Skin of body (tissue), 3 donors: ENCODE measurements at places on chromosomes 12 and 14. TPM values are rescaled to one million over a fixed set of nuclear protein-coding genes. Genes with fewer than 3 reads are reported as not detected.

KRT5 gene
- 1,515 TPM for total RNA-seq

CIROP gene
- total RNA-seq: not detected

GRCh38 chr12:123829561-123829960 is 67.5 kb downstream of the DNAH10 start:
- DNase-seq: no peak

BDKRB2 gene
- 2.7 TPM for total RNA-seq

DNA sequence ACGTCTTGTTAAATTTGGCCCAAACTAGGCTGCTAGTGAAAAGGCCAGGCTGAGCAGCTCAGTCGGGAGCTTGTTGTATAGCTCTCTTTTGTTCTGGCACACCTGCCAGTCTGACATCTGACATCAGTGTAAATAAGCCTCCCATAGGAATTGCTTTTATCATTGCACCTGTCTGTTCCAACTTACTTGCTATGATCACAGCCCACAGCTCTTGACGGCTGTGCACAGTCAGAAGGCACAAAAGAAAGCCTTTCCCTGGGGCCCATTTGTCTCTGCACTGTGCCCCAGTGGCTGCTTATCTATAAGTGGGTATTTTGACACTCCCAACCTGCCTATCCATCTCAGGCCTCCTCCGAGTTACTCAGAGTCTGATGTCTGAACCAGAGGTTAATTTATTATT is 324.5 kb downstream of the NUAK1 start:
- no peak for DNase-seq

GRCh38 chr12:15214851-15215601 is 6.2 kb downstream of the RERG start:
- DNase-seq: no peak

DNA sequence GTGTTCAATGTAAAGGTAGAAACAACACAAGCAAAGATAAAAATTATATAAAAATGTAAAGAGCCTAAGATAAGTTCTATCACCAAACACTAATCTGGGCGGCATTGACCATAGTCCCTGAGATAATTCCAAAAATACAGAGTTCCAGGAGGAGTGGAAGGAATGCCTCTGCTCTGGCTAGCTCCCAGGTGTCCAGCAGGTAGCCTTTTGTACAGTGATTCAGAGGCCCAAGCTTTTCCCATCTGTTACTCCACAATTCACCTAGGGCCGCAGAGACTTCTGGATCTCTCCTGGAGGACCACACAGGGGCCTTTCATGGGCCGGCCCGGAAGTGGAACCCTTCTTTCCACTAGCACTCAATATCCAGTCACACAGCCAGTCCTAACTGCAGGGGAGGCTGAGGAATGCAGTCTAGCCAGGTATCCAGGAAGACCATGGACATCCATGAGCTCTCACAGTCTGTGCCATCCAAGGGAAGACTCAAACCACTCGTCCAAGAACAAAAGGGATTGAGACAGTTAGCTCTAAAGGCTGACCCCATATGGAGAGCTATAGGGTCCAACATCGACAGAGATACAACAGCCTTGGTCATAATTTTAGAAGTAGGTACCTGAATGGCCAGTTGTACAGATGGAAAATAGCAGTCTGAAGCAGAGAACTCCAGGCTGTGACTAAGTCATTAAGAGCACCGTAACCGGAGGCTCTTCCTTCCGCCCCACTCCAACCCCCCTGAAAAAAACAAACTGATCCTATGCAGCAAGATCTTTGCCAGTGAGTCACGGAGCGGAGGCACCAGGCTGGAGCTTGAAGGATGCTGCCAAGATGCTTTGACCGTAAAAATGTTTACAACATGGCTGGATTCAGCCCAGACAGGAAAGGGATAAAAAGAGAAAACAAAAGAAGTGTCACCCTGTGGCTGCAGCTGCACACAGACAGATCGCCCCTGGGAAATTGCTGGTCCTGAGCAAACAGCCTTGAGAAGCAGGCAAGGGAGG is 204.8 kb downstream of the NUAK1 start:
- no peak for DNase-seq
